Stimulated activated CD8-positive, alpha-beta memory T cell treated with anti-CD3 and anti-CD28 coated beads, Interleukin-15, amount 100 ng/mL, for 24 hours (primary cell): ENCODE measurements at places on chromosomes 2 and 18.

GRCh38 chr2:240319855-240320203, 115.6 kb upstream of the GPC1 start:
- no peak for DNase-seq

DNA sequence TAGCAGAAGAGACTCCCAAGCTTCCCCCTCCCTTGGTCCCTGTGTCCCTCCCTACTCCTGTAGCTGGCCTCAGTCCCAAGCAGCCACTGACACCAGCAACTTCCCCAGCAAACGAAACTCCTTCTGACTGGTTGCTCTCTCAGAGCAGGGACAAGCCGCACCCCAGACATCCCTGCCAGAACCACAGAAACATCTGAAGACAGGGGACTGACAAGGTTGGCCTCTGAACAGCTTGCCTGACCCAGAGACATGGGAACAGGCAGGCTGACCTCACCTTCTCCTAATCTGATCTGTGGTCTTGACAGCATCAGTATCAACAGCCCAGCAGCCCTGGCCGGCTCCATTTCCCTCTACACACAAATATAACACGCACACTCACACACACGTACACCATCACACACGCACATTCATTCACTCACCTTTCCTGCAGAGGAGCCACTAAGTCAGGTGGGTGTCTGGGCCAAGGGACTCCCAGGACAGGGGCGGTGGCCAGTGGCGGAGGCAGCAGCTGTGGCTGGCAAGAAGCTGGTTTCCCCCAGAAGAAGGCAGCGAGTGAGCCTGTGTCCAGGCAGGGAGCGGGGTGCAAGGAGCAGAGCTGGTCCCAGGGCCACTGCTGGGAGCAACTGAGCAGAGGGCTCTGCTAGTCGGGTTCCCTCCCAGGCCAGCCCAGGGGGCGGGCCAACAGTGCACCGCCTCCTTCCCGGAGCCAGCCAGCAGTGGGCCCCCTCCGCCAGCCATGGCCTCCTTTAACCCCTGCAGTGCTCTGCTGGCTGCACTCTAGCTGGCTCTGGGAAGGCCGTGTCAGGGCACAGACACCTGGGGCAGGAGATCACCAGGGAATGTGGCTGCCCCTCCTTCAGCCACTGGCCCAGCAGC, 59.1 kb downstream of the TNS1 start:
- no peak for DNase-seq

DNA sequence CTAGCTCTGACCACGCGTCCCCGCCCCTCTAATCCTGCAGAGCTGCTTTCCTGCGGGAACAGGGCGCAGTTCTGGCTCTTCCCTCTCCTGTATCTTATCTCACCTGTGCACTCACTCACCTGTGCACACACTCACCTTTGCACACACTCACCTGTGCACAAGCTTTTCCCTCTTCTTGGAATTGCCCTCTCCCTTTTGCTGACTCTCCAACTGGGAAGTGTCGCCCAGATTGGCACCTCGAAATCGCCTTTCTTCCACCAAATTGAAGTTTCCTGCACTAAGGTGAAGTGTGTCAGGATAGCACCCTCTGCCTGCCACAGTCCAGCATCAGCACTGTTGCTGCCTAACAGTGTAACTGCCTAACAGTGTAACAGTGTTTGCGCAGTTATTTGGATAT, 566 bp upstream of the CMPK2 start:
- DNase-seq: no peak

GRCh38 chr18:61596296-61596695, 263.1 kb downstream of the CDH20 start:
- no peak for DNase-seq

DNA sequence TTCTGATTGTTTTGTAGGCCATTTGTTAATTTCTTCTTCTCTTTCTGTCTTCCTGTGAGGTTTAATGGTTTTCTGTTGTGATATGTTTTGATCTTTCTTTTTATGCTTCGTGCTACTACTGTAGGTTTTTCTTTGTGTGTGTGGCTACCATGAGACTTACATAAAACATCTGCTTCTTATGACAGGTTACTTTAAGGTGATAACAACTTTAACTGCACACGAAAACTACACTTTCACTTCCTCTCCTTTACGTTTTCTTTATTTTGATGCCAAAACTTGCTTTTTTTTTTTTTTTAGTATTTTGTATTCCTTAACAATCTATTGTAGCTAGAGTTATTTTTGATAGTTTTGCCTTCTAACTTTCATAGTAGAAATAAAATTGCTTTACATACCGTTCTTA, 691.3 kb downstream of the TSN start:
- DNase-seq: no peak

GRCh38 chr2:63186331-63186730, 135.7 kb downstream of the OTX1 start:
- DNase-seq: no peak

DNA sequence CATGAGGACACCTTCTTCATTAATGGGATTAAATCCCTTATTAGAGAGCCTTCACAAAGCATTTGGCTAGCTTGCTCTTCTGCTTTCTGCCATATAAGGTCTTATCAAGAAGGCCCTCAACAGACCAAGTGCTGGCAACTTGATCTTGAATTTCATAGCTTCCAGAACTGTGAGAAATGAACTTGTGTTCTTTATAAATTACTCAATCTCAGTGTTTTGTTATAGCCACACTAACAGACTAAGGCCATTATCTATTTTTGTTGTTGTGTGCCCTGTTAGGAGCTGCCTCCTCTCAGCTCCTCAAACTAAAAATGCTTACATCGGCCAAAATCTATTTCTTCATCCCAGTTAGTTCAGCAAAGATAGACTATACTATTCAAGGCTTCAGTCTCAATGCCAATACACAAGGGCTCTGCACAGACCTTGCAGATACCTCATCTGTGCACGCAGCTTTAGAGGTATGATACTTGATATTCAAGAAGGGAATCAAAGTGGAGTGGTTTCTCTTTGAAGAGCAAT, 182.9 kb downstream of the GPD2 start:
- DNase-seq: no peak

- no peak for DNase-seq
Measured at GRCh38 chr2:70888366-70888922, 47.3 kb upstream of the ATP6V1B1 start.

GRCh38 chr2:217993138-217993537, 9.7 kb downstream of the TNS1 start:
- DNase-seq: no peak

GRCh38 chr2:65264821-65265670, 37.4 kb downstream of the ACTR2 start:
- no peak for DNase-seq

- DNase-seq: no peak
Measured at GRCh38 chr2:171995586-171995985, 4.2 kb upstream of the METAP1D start.

- no peak for DNase-seq
Measured at GRCh38 chr2:144528108-144528507, 8.2 kb upstream of the ZEB2 start.

DNA sequence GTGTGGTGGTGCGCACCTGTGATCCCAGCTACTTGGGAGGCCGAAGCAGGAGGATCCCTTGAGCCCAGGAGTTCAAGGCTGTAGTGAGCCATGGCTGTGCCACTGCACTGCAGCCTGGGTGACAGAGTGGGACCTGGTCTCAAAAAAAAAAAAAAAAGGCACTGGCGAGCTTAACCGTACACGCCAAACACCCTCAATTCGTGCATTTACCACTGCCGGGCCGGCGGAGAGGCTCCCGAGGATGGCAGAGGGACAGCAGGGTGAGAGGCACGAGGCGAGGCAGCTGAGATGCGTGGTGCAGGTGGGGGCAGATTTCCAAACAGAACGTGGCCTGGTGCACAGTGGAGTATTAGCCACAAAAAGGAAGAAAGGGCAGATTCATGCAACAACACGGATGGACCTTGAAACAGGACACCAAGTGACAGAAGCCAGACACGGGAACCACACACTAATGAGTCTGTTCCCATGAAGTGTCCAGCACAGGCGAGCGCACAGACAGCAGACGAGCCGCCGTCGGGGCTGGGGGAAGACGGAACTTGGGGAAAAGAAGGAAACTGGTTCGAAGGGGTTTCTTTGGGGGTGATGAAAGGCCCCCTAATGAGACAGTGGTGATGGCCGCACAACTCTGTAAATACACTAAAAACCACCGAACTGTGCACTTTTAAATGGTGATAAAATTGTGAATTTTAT, 27.4 kb downstream of the SLC66A2 start:
- no peak for DNase-seq

DNA sequence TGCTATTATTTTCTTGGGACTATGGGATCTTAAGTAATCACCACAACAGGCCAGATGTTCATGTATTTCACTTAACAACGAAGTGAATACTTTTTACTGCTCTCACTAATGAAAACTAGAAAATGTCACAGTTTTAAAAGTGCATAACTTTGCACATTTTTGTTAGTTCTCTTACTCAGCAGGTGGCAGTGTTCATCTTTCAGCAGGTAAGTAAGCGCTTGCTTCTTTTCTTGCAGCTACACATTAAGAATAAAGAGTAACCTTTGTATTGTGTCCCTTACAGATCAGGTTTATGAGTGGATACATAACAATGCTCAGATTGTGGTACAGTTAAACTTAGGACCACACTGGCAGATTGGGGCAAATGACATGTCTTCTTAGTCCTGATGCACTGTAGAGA, 61.0 kb downstream of the DAW1 start:
- no peak for DNase-seq

GRCh38 chr18:7918701-7919100, 351.6 kb downstream of the PTPRM start:
- no peak for DNase-seq

- DNase-seq: no peak
Measured at GRCh38 chr2:207504513-207505170, 25.1 kb upstream of the CREB1 start.

DNA sequence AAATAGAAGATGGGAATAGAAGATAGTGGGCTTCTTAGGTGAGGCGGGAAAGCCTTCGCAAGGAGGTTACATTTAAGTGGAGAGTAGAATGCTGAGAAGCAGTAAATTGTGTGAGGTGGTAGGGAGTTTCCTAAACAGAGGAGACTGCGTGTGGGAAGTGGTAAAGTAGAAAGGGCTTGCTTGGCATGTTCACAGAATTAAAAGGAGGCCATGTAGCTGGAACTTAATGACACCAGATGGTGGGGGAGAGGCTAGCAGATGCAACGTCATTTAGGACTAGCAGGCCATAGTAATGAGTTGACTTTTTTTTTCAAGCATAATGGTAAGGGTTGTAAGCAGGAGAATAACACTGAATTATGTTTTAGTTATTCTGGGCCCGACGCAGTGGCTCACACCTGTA, 13.0 kb upstream of the RTN4 start:
- no peak for DNase-seq

GRCh38 chr2:169069341-169069740, at the start of gene DHRS9:
Gene DHRS9, plus strand, starts transcription at chr2:169069563. Its CDS starts 12,019 bp downstream, at chr2:169081582.
- DNase-seq: no peak

- DNase-seq: no peak
Measured at GRCh38 chr2:42252464-42252863, 83.3 kb downstream of the EML4 start.

DNA sequence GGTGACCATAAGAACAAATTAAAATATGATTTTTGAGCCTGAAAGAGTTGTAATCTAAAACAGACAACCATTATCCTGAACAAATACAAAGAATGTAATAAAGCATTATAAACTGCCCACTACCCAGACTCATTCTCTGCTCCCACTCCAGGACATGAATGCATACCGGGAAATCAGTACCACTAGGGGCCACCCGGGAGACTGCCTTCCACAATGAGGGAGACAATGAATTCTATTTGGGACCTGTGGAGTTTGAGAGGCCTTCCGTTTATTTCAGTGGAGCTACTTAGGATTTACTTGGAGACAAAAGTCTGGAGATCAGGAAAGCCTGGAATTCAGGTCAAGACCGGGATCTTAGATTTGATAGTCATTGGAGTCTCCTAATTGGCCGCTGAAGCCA, 50.0 kb downstream of the NAB1 start:
- no peak for DNase-seq

GRCh38 chr18:5876891-5877290, 18.4 kb downstream of the TMEM200C start:
- DNase-seq: no peak

GRCh38 chr2:234142530-234142929, 92.0 kb downstream of the SPP2 start:
- no peak for DNase-seq

DNA sequence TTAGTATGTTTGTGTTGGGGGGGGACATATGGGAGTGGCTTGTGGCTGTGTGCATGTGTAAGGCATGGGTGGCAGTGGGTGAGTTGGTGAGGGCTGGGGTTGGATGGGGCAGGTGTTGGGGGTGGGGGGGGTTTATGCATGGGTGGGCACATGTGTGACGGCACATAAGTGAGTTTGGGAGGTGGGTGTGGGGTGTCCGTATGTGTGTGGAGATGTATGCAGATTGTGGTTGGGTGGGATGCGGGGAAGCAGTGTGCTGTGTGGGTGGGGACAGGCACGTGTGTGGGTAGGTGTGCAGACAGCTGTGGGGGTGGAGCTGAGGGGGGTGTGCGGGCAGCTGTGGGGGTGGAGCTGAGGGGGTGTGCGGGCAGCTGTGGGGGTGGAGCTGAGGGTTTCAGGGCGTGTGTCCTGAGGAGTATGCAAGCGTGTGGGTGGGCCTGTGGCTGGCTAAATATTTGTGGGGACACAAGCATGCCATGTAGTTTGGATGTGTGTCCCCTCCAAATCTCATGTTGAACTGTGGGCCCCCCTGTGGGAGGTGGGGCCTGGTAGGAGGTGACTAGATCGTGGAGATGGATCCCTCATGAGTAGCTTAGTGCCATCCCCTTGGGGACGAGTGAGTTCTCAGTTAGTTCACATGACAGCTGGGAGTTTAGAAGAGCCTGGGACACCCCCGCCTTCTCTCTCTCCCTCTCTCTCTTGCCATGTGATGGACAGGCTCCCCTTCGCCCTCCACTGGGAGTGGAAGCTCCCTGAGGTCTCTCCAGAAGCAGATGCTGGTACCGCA, 59.4 kb downstream of the ANKMY1 start:
- no peak for DNase-seq

DNA sequence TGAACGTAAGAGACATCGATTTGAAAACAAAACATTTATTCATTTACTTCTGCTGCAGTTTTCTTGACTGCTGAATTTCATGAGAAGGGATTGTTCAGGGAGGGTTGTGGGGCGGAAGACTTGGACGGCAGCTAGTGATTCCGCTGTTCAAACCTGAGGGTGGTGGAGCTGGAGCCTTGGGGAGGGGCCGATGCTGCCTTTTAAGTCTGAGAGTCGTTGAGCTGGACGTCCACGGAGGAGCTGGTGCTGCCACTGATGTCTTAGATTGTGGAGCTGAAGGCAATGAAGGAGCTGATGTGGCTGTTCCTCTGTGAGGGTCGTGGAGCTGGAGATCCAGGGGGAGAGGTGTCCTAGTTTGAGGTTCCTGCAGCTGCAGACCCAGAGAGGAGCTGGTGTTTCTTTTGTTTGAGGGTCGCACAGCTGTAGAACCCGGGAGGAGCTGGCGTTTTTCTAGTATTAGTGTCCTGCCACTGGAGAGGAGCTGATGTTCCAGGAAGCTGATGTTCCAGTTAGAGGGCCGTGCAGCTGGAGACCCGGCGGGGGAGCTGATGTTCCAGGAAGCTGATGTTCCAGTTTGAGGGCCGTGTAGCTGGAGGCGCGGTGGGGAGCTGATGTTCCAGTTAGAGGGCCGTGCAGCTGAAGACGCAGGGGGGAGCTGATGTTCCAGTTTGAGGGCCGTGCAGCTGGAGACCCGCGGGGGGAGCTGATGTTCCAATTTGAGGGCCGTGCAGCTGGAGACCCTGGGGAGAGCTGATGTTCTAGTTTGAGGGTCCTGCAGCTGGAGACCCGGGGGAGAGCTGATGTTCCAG, 150.9 kb downstream of the RTP5 start:
- no peak for DNase-seq
